Activated CD4-positive, alpha-beta T cell treated with anti-CD3 and anti-CD28 coated beads, Interleukin-2, amount 10 ng/mL, durations not matched to agents 24 days and 14 days (primary cell): ENCODE measurements at places on chromosomes 16 and 17. TPM values are rescaled to one million over a fixed set of nuclear protein-coding genes. Genes with fewer than 3 reads are reported as not detected.

GRCh38 chr17:14101976-14102375 is 32.7 kb downstream of the COX10 start:
- DNase-seq: no peak
- H3K4me3 ChIP-seq: no peak overlapping the region
- H3K36me3 ChIP-seq: peaks cover 27% of the 10 kb centered on the region
- H3K27me3 ChIP-seq: no peaks in the 10 kb centered on the region

DNA sequence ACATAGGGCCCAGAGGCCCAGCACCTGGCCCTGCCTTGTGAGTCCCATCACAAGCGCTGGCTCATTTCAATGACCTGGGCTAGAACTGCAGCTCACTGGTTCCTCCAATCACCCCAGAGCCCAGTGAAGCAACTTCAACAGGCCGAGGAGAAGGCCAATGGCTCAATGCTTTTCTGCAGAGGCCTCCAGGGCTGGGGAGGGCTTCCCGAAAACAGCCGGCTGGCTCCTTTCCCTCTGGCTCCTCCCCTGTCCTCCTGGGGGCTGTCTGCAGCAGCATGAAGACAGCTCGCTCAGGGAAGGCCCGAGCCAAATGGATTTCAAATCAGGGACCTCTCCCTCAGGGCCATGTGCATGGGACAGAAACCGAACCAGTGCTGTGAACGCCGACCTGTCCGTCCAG is 121.6 kb downstream of the ZNF423 start:
- H3K27me3 ChIP-seq: no peaks in the 10 kb centered on the region
- no peaks in the 10 kb centered on the region for H3K36me3 ChIP-seq
- H3K4me3 ChIP-seq: no peak overlapping the region
- no peak for DNase-seq
- no peaks in the 10 kb centered on the region for H3K4me1 ChIP-seq
- no peak overlapping the region for H3K27ac ChIP-seq

- peak overlapping the region; percentile 41 for H3K4me3 ChIP-seq
- peak; percentile 61 for DNase-seq
- H3K36me3 ChIP-seq: peaks cover 45% of the 10 kb centered on the region
- no peak overlapping the region for H3K27ac ChIP-seq
- no peaks in the 10 kb centered on the region for H3K27me3 ChIP-seq
- peaks cover 11% of the 10 kb centered on the region for H3K4me1 ChIP-seq
These were observed 3.0 kb downstream of the CDT1 start for GRCh38 chr16:88806491-88807111.

- peak overlapping the region; percentile 66 for H3K27ac ChIP-seq
- H3K4me3 ChIP-seq: no peak overlapping the region
- DNase-seq: peak; percentile 87
- H3K36me3 ChIP-seq: no peaks in the 10 kb centered on the region
- peaks cover 35% of the 10 kb centered on the region for H3K4me1 ChIP-seq
- H3K27me3 ChIP-seq: peaks cover 2% of the 10 kb centered on the region
These were observed 4.6 kb upstream of the TAF15 start for GRCh38 chr17:35804658-35805192.

- no peaks in the 10 kb centered on the region for H3K27me3 ChIP-seq
- no peak for DNase-seq
- peak within 1 kb of the TSS; percentile 89 for H3K4me3 ChIP-seq
- peaks cover 7% of the 10 kb centered on the region for H3K36me3 ChIP-seq
- H3K27ac ChIP-seq: peak within 1 kb of the TSS; percentile 93
These were observed at the start of gene CTCF for GRCh38 chr16:67562526-67562917. TSS of gene CTCF (plus strand) at chr16:67562526. CDS start at chr16:67610833, 48,307 bp downstream.

The SLC4A1 gene
- total RNA-seq: not detected in 2 replicates

The WFIKKN2 gene
- not detected in 2 replicates for total RNA-seq

GRCh38 chr17:57781386-57782061 is 36.4 kb upstream of the CCDC182 start:
- H3K4me3 ChIP-seq: no peak overlapping the region
- no peaks in the 10 kb centered on the region for H3K36me3 ChIP-seq
- H3K27me3 ChIP-seq: peaks cover 15% of the 10 kb centered on the region

- H3K27me3 ChIP-seq: no peaks in the 10 kb centered on the region
- H3K4me1 ChIP-seq: peaks cover 5% of the 10 kb centered on the region
These were observed 12.7 kb upstream of the PABPN1L start for GRCh38 chr16:88878967-88879787.

The CA10 gene
- total RNA-seq: not detected in 2 replicates

DNA sequence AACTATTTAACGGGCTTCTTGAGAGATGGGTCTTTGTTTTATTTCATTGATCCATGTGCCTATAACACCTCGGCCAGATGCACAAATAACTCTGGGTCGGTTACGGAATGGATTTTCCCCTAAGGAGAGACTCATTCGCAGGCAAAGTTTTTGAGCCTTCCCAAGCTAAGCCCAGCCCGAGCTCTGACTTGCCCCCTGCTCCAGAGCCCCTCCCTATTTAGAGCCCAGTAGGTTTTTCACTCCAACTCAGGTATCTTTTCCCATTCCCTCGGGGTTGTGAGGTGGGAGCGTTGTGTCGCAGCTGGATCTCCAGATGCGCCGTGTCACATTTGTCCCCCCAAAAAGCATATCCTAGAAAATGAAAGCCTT is 812 bp upstream of the MYOCD start:
- H3K27me3 ChIP-seq: peaks cover 29% of the 10 kb centered on the region
- no peaks in the 10 kb centered on the region for H3K4me1 ChIP-seq
- no peak overlapping the region for H3K27ac ChIP-seq
- no peaks in the 10 kb centered on the region for H3K36me3 ChIP-seq
- no peak for DNase-seq

DNA sequence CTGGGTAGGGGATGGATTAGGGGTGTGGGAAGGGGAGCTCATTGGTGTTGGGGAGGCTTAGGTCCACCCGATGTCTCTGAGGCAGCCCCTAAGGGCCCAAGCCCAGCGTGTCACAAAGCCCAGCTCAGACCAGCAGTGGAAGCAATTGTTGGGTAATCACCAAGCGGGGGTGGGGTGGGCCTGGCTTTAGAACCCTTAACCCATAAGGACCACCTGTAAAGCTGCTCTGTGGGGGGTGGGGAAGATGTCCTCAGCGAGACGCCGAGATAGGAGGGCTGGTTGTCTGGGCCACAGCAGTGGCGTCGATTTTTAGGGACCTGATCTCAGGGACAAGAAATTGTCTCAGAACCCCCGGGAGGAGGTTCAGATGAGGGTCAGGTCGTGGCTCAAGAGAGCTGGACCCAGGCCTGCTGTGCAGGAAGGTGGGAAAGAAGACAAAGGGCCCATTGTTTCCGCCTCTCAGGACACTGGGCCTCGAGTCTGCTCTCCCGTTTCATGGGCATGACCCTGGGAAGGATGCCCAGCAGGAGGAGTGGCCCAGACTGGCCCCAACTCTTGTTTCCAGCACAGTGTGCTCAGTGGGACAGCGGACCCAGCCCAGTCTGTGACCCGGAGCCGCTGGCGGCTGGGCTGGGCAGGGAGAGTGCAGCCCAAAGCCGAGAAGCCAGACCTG is 15.9 kb downstream of the ST6GALNAC2 start:
- H3K27ac ChIP-seq: no peak overlapping the region
- H3K4me3 ChIP-seq: no peak overlapping the region
- peaks cover 23% of the 10 kb centered on the region for H3K4me1 ChIP-seq

GRCh38 chr17:79617304-79617703 is 6.5 kb upstream of the RBFOX3 start:
- peaks cover 9% of the 10 kb centered on the region for H3K27me3 ChIP-seq
- DNase-seq: no peak
- no peaks in the 10 kb centered on the region for H3K4me1 ChIP-seq
- no peak overlapping the region for H3K4me3 ChIP-seq
- H3K36me3 ChIP-seq: no peaks in the 10 kb centered on the region

The FBXW10B gene
- 0.35 and 0.36 TPM in 2 replicates for total RNA-seq

DNA sequence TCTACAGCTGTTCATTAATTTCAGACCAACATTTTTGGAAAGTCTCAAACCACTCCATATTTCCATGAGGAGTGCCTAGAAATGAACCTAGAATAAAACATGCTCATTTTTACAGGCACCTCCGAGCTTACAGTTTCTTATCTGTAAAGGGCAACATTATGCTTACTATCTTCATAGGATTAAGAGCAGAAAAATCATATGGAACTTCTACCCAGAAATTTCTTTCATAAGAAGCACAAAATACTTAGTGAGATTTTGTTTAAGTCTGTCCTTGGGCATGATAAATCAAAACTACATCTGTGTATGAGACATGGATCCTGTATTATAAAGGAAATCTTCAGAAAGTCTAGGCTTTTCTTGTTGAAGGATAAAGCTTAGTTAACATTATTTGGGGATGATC is 187.4 kb downstream of the CA10 start:
- H3K4me3 ChIP-seq: no peak overlapping the region
- no peak for DNase-seq
- H3K27me3 ChIP-seq: no peaks in the 10 kb centered on the region
- no peaks in the 10 kb centered on the region for H3K36me3 ChIP-seq
- H3K4me1 ChIP-seq: no peaks in the 10 kb centered on the region

The LPO gene
- total RNA-seq: not detected in 2 replicates

DNA sequence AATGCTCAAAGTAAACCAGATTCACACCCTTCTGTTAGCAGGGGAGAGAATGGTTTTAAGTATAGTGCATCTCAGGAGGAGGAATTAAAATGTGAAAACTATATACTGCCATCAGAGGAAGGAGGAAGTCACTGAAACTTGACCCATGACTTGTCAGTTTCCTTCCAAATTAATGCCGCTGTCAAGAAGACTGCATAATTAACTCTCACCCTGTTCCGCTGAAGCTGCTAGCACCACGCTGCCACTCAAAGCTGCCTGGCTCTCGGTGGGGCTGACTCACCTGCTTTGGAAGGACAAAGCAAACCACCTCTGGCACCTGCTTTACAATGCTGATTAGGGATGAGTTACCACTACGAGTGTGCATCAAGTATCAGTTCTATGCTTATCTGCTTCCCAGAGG is 37.8 kb upstream of the ULK2 start:
- no peaks in the 10 kb centered on the region for H3K4me1 ChIP-seq
- H3K4me3 ChIP-seq: no peak overlapping the region
- H3K36me3 ChIP-seq: peaks cover 56% of the 10 kb centered on the region
- no peak overlapping the region for H3K27ac ChIP-seq
- DNase-seq: no peak

- H3K36me3 ChIP-seq: no peaks in the 10 kb centered on the region
- no peaks in the 10 kb centered on the region for H3K4me1 ChIP-seq
- peak overlapping the region; percentile 40 for H3K4me3 ChIP-seq
- peaks cover 42% of the 10 kb centered on the region for H3K27me3 ChIP-seq
- peak; percentile 85 for DNase-seq
These were observed 34.8 kb downstream of the CBFA2T3 start for GRCh38 chr16:88941913-88942909.

The HOXB13 gene
- total RNA-seq: not detected in 2 replicates

GRCh38 chr17:66627985-66628384 is 206.9 kb upstream of the CACNG5 start:
- no peak for DNase-seq
- H3K27ac ChIP-seq: no peak overlapping the region
- H3K4me1 ChIP-seq: peaks cover 27% of the 10 kb centered on the region
- no peak overlapping the region for H3K4me3 ChIP-seq
- no peaks in the 10 kb centered on the region for H3K27me3 ChIP-seq
- peaks cover 2% of the 10 kb centered on the region for H3K36me3 ChIP-seq

- H3K4me1 ChIP-seq: no peaks in the 10 kb centered on the region
- H3K27ac ChIP-seq: no peak overlapping the region
- no peaks in the 10 kb centered on the region for H3K36me3 ChIP-seq
- no peak overlapping the region for H3K4me3 ChIP-seq
- no peaks in the 10 kb centered on the region for H3K27me3 ChIP-seq
These were observed 1723.6 kb downstream of the TP53TG3F start for GRCh38 chr16:35182943-35183550.

The SRL gene
- total RNA-seq: not detected in 2 replicates

The RFFL gene
- total RNA-seq: 23.5 TPM in 2 replicates

- H3K36me3 ChIP-seq: peaks cover 2% of the 10 kb centered on the region
- peak within 1 kb of the TSS; percentile 83 for H3K4me3 ChIP-seq
- peaks cover 78% of the 10 kb centered on the region for H3K27me3 ChIP-seq
- DNase-seq: peak; percentile 87
These were observed at the start of gene GNAO1 for GRCh38 chr16:56191156-56191815. TSS of gene GNAO1 (plus strand) at chr16:56191489. CDS start at chr16:56192236, 747 bp downstream.

The TRPV2 gene
- 29.6 and 38.7 TPM in 2 replicates for total RNA-seq

DNA sequence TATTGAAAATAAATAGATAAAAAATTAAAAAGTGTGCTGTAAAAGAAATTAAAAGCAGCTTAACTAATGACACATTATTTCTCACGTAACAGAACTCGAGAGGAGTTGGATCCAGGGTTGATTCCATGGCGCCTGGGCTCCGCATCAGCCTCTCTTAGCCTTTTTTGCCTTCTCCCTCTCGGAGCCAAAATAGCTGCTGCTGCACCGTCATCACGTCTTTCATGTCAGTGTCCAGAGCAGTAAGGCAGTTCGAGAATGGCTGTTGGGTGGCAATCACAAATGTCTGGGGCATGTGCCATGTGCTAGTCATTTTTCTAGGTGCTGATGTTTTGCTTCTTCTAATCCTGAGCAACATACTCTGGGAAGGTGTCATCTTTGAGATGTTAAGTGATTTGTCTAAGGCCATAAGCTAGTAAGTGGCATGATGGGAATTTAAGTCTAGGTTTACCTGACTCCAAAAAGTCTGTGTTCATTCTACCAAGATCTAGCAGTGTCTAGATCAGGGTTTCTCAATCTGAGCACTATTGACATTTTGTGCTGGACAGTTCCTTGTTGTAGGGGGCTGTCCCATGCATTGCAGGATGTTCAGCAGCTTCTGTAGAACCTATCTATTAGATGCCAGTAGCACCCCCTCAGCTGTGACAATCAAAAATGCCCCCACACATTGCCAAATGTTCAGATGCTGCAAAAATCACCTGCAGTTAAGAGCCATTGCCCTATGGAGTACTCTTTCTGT is 280.4 kb downstream of the HAPSTR1 start:
- no peak for DNase-seq
- H3K4me1 ChIP-seq: no peaks in the 10 kb centered on the region
- H3K4me3 ChIP-seq: no peak overlapping the region
- H3K27ac ChIP-seq: no peak overlapping the region
- H3K27me3 ChIP-seq: no peaks in the 10 kb centered on the region

DNA sequence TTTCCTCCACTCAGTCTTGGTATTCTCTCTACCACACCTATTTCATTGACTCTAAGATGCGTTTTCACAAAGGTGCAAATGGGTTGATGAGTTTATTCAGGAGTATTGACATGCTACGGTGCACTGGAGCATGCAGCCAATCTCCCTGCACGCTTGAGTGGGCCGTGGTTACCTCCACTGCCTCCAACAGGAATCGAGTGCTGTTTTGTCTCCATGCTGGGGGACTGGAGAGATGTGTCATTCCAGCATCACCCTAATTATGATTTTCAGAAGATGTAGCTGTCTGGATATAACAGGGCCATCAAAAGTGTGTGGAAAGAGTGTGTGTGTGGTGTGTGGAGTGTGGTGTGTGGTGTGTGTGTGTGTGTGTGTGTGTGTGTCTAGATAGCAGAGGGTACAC is 351.6 kb upstream of the ZFHX3 start:
- no peaks in the 10 kb centered on the region for H3K27me3 ChIP-seq
- no peaks in the 10 kb centered on the region for H3K4me1 ChIP-seq
- H3K4me3 ChIP-seq: no peak overlapping the region
- no peaks in the 10 kb centered on the region for H3K36me3 ChIP-seq

The MYH11 gene
- total RNA-seq: 0.05 TPM in 1 of 2 replicates, not detected in the other

DNA sequence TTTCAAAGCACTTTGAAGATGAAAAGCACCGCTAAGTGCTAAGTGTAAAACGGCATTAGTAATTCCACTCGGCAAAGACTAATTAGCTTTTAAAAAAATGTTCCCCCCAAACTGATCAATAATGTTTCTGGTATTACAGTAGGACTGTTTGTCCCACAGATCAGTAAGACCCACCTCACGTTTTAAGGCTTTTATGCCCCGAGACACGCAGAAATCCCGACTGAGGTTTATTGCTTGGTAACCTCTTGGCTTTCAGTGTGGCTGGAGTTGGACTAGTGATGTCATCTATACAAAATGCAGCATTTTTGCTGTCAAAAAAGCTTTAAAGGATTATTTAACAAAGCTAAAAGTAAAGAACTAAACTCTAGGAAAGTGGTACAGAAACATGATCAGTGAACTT is 414.6 kb upstream of the PSMD7 start:
- DNase-seq: no peak
- no peak overlapping the region for H3K4me3 ChIP-seq
- no peaks in the 10 kb centered on the region for H3K4me1 ChIP-seq
- peaks cover 2% of the 10 kb centered on the region for H3K27me3 ChIP-seq
